ENCODE measurements at places on chromosomes 1 and 21.

- DNase-seq: no peak
These were observed 31.9 kb downstream of the PRKCZ start for GRCh38 chr1:2082064-2082463.

DNA sequence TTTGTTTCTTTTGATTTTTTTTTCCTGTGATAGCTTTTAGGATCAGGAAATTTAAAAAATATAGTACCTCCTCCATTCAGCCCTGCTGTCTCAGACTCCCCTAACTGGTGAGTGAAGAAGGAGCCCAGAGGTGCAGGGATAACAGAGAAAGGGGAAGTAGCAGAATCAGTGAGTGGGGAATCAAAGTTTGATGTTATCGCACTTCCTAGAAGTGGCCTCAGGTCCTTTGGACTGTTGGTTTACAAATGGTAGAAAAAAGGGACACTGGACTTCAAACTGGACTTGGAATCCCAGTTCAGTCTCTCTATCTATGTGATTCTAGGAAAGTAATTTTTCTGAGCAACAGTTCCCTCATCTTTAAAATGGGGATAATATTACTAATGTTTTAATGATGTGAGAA is 99.5 kb downstream of the FGGY start:
- peak; percentile 75 for DNase-seq

- peak; percentile 32 for DNase-seq
These were observed 146.8 kb upstream of the RAB4A start for GRCh38 chr1:229124116-229124515.

DNA sequence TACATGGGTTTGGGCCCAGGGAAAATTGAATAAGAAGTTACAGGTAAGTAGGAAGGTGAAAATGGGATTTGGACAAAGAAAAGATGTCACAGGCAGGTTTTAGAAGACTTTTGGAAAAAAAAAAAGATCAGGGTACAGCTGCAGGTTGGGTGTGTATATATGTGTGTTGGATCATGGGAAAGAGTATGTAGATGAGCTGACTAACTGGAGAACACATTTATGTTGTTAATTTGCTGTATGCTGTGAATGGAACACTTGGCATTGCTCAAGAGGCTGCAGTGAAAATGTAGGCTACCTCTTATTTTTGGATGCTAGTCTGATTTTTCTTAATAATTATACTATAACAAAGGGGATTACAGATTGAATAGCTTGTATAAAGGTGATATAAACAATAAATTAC is 577.7 kb upstream of the USP24 start:
- no peak for DNase-seq

- DNase-seq: no peak
These were observed 10.8 kb downstream of the CCDC17 start for GRCh38 chr1:45612941-45613579.

- DNase-seq: no peak
These were observed 22.2 kb upstream of the KCNJ15 start for GRCh38 chr21:38234395-38235142.

DNA sequence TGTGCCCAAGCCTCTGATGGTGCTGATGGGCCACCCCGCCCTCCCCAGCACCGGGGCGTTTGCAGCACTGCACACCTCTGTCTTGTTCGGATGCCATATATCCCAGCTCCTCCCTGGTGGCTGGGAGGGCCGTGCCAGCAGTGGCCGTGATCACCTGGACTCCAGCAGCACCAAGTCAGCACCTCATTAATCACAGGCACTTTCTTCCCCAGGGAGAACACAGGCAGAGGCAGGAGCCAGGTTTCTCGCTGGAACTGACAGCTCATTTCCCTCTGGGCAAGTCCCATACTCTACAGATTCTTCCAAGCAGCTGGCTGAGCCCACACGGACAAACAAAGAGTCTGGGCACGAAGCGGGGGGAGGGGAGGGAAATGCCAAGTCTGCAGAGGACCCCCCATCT is 141.7 kb upstream of the EDN2 start:
- no peak for DNase-seq

- no peak for DNase-seq
These were observed 93.5 kb downstream of the IER5 start for GRCh38 chr1:181181792-181182585.

- DNase-seq: no peak
These were observed 61.5 kb downstream of the RUNX1 start for GRCh38 chr21:34987501-34988072.

DNA sequence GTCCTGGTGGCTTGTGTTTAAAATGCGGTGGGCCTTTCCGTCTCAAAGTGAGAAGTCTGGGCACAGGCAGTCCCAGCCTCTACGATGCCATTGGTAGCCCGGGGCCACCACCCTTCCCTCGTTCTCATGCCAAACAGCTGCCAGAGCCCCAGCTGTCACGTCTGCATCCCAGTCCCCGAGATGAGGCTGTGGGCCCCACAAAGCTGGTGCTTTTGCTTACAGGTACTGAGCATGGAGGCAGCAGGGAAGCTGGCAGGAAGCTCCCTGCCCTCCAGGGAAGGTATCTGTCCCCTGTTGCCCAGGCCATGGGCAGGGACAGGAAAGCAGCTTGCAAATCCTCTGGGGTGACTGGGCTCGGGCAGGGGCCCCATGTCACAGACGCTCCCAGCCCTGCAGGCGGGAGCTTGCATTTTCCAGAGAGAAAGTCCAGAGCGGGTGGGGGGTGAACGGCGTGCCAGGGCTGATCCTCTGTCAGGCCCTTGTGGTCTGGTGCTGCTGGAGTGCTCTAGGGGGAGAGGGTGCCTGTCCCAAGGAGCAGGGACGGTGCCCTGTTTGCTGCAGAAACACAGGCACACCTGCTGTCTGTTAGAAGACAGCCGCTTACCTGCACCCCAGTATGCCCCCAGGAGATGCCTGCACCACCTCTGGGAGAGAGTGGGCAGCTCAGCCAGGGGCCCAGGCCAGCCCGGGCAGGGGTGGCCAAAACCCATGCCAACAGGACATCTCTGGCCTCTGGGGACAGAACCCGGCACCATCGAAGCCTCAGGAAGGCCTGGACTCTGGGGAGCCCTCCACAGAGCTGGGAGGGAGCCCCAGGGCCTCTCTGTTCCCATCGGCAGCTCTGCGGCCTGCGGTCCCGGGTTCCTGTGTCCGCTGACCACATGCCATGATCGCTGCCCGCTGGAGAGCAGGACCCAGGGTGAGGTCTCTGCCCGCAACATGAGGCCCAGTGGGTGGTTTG is 45.9 kb downstream of the SLX9 start:
- no peak for DNase-seq

GRCh38 chr1:185367218-185367617 is 50.2 kb upstream of the IVNS1ABP start:
- no peak for DNase-seq

- no peak for DNase-seq
These were observed 239.5 kb downstream of the RYR2 start for GRCh38 chr1:237281481-237281880.

DNA sequence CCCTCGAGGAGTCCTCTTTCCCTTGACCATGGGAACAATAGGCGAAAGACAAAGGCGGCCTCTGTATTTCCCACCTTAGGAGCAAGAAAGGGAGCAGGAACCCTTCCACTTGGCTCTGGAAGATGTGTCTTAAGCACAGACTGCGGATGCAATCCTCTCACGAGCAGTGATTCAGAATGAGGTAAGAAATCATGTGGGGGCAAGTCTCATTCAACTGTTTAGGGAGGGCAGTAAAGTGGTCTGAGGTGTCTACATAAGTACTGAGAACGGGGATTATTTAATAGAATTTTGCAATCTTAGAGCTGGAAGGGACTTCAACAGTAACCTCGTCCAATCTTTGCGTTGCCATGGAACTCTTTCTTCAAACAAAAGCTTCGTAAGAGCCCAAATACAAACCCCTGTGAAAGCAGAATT is 1.6 kb upstream of the DYRK3 start:
- DNase-seq: no peak

- no peak for DNase-seq
These were observed 29.4 kb downstream of the MIER1 start for GRCh38 chr1:66954208-66954607.

DNA sequence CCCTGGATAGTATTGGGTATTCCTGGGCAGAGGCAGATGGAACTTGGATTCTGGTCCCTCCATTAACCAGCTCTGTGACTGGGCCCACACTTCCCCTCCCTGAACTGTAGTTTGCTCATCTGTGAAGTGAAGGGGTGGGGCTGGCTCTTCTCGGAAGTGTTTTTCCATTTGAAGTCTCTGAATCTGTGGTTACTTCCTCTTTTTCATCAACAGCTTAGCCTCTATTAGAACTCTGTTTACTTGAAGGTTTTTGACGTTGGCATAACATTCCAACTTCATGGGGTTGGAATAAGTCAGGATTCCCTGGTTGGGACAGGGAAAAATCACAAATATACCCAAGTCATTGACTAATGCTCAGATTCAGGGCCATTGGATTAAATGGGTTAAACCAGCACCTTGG is 3.6 kb downstream of the KIAA0040 start:
- DNase-seq: peak; percentile 94

DNA sequence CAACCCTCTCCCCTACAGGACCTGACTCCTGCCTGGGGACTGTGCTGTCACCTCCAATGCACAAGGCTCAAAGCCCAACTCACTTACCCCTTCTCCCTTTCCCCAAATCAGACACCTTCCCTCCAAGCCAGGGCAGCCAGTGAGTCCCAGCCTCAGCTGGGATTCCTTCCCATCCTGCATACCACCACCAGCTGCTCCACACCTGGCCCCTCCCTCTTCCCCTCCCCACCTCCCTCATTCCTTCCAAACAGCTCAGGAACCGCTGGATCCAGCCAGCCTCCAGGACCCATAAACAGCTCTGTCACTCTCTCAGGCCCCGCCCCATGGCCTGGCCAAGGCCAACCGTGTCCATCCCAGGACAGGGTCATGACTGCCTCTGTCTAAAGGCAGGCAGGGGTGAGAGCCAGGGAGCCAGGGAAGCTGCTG is 41.4 kb downstream of the ACOT7 start:
- no peak for DNase-seq

DNA sequence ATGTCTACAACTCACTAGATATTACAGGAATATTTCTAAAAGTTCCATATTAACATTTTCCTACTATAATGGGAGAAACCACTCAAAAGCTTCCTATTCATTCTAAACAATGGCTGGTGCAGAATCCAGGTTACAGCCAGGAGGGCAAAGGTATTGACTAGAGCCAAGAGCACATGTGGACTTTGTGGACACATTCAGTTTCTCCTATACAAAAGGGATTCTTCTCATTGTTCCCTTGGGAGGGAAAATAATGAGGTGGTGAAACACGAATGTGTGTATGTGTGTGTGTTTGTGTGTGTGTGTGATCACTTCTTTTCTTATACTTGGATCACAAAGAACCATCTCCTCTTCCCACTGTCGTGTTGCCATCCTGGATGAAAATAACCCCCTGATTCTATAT is 1000.0 kb downstream of the ADGRL2 start:
- no peak for DNase-seq

DNA sequence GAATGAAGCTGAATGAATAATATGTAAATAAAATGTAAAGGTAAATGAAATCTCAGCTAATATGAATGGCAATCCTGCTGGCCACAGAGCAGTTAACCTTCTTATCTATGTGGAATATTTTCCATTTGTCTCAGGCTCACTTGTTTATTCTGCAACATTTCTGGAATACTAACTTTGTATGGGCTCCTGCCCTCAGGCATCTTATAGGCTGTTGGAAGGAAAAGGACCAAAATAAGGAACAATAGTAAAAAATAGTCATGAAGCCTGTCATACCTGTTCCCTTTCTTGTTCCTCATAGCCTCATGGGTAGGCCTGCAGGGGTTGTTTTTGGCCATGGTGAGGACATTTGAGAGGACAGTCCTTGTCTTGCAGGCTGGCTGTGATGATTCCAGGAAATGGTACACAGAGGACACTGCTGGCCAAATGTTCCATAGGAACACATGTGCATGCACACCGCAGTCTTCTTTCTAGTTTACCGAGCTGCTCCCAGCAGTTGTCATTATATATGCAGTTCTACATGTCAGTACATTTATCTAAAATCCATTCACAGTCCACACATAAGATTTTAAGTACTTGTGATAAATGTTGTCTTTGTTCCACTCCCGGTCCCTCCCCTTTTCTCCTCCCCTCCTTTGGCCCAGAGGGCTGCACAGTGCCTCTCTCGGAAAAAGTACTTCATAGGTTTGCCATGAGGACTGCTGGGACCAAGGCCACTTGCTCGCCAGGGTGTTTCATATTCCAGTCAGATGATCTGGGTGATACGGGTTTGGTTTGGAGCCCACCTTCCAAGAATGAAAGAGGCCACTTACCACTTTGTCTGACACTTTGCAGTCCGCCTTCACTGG is 15.2 kb upstream of the KCNQ4 start:
- no peak for DNase-seq

GRCh38 chr1:205429762-205430695 is 8.2 kb upstream of the LEMD1 start:
- DNase-seq: no peak

- DNase-seq: no peak
These were observed 125.4 kb downstream of the SIK1 start for GRCh38 chr21:43301409-43302061.

DNA sequence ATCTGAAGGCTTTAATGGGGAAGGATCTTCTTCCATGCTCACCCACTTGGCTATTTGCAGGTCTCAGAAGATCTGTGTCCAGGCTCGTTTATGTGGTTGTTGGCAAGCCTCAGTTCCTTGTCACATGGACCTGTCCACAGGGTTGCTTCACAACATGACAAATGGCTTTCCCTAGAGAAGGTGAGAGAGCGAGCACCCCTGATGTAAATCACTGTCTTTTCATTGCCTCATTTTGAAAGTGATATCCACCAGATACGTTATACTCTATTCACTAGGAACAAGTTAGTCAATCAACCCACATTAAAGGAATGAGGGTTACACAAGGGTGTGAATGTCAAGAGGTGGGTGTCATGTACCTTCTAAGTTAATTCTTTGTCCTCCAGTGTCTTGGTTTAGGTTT is 433.3 kb downstream of the RPS6KC1 start:
- no peak for DNase-seq

GRCh38 chr1:209628618-209629299 is 23.5 kb downstream of the LAMB3 start:
- no peak for DNase-seq

DNA sequence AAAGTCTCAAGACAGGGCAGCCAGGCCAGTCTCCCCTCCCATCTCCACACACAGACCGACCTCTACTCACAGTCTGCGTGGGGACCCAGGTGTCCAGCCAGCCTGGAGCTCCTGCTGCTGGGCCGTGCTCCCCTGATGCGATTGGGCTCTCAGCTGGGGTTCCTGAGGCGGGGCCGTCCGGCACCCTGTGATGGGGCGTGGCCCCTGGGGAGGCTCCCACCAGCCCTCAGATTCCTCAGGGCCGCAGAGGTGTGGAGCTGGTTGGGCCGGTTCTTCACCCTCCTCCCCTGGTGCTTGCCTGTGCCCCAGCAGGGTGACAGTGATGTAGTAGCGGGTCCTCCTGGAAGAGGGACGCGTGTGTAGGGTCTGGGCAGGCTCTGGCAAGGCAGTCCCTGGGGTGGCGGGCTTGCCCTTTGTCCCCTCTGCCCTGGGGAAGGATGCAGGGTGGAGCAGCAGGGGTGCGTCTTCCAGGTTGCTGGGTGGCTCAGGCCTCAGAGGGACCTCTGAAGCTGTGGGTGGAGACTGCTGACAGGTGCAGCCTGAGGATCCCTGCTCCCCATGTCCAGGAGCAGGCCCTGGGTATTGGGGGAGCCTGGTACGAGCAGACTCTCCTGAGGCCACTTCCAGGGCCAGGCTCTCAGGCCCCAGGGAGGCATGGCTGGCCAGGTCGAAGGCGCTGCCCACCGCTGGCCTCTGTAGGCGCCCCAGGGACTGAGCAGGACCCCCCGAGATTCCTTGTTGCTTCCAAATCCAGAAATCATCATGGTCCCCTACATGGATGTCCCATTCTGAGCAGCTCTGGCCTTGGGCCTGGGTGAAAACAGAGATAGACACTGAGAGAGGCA is at the start of gene CRYBG2:
CRYBG2 (minus strand) TSS at position 155 of the 845 bp plus-strand sequence. CDS start 7,473 bp downstream, outside the sequence.
- no peak for DNase-seq

All from KBM-7 (cell line).